ENCODE measurements at places on chromosomes 13 and 19.

GRCh38 chr19:55472463-55472862 lies 4.0 kb upstream of the ZNF628 start:
- peak; percentile 72 for DNase-seq

- DNase-seq, result peak; percentile 42
Observed at GRCh38 chr19:47109541-47110375, 3.8 kb downstream of the ZC3H4 start.

DNA sequence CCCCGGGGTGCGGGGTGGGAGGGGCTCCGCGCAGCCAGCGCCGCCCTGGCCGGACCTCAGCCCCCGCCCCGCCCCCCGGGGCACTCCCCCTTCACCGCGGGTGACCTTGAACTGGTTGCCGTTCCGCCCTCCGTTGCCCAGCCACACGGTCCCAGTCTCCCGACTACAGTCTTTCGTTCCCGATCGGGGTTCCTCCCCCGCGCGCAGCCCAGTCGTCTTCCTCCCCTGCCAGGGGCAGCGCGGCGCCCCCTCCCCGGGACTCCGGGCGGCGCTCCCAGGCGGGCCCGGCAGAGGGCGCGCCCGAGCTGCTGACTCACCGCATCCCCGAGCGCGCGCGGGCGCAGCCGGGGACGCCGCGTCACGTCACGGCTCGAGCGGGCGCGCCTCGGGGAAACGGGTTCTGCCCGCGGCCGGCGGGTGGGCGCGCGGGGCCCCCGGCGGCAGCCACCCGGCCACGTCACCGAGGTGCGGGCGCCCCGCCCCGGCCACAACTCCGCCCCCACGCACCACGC lies 459 bp downstream of the MIDN start:
- DNase-seq, result peak; percentile 68

- no peak for DNase-seq
Observed at GRCh38 chr13:113148940-113149503, 9.4 kb upstream of the PROZ start.

DNA sequence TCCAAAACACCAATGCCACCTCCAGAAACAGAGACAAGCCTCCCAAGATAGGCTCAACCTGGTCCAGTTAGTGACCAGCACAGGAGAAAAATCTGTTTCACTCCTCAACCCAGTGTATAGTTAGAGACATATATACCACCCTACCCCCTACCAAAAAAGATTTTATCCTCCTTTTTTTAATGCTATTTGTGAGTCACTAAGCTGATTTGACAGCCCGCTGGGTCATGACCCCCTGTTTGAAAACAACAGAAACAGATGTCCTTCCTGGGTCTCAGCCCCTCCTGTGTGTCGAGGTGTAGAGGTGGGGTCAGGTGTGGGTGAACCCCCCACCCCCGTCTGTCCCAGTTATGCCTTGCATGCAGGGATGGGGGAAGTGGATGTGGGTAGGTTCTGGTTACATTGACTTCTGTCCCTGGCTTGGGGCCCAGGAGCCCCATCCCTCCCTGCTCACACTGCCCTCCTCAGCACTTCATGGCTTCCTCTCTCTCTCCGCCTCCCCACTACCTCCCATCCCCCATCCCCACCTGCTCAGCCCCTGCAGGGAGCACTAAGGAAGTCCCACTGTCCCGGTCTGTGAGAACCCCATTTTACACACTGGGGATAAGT lies 14.0 kb upstream of the TOMM40 start:
- DNase-seq, result no peak

DNA sequence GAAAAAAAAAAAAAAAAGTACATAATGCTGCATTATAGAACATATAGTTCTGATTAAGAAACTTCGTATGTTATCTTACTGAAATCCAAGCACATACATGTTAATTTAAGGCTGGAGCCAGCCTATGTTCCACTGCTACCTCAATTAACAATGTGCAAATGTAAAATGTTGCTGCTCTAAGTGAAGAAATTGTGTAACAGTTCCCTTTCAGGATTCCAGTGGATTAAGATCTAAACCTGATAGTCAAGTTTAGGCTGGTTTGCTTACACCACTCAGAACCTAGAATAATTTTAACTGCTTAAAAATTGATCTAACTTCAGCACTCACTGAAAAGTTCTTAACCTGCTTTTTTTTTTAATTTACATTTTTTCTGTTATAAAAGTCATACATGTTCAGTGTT lies 4.2 kb downstream of the VPS36 start:
- no peak for DNase-seq

GRCh38 chr13:85436029-85436428 lies 363.2 kb downstream of the SLITRK6 start:
- DNase-seq, result no peak

- DNase-seq, result no peak
Observed at GRCh38 chr19:12162513-12162881, 399 bp upstream of the ZNF136 start.

DNA sequence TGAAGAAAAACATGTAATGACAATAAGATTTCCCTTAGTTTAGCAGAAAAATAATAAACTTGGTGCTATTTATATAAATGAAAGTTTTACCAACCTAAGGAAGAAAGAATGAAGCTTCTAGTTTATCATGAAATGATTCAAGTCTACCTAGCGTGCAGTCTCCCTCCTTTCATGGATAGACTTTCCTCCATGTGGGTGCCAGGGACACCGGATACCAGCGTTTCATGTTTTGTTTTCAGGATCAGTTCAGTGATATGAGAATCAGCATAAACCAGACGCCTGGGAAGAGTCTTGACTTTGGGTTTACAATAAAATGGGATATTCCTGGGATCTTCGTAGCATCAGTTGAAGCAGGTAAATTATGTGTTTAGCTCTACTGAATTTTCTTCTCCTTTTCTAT lies 196.7 kb downstream of the LMO7 start:
- DNase-seq, result no peak

- DNase-seq, result no peak
Observed at GRCh38 chr19:55284405-55285058, 735 bp downstream of the BRSK1 start.

- no peak for DNase-seq
Observed at GRCh38 chr13:53143757-53144339, 115.2 kb downstream of the OLFM4 start.

DNA sequence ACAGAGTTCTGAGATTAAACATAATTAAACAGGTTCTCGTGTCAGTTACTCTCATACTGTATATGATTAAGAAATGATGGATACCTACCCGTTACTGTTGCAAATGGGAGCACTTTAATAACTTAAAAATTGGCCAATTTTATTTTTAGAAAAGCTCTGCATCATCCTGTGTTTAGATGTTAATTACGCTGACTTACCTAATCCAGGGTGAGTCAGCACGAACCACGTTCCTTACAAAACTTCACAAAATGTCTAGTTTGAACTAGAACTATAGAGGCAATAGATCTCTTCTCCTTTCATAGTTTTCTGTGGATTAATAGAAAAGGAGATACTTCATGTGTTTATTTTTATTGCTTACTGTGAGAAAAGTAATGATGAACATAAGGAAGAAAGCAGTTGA lies 363.9 kb downstream of the MYO16 start:
- no peak for DNase-seq

- no peak for DNase-seq
Observed at GRCh38 chr19:52592301-52592700, 22.2 kb downstream of the ZNF701 start.

- no peak for DNase-seq
Observed at GRCh38 chr13:85243831-85244230, 555.4 kb downstream of the SLITRK6 start.

DNA sequence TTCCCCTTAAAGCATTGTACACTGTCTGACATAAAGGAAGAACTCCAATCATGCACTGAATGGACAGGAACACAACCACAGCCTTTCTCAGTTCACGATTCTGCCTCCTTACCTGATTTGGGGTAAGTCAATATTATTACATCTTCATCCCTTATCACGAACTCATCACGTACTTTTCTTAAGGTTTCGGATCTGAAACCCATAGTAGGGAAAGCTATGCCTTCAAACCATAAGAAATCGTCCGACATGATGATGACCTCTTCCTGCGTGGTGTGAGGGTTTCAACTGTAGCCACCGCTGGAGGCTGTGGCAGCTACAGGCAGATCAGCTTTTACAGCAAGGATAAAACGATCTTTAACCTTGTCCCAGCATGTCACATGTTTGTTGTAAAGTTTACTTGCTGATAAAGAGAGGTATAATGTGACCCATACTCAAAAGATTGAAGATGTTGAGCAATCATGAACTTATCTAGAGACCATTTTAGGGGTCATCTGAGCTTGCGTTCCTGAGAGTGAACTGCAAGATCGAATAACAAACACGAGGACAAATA lies at the start of gene SULT2A1:
TSS of gene SULT2A1 (minus strand) at position 306 of the 550 bp plus-strand sequence. CDS start at position 248, 58 bp downstream.
- no peak for DNase-seq

DNA sequence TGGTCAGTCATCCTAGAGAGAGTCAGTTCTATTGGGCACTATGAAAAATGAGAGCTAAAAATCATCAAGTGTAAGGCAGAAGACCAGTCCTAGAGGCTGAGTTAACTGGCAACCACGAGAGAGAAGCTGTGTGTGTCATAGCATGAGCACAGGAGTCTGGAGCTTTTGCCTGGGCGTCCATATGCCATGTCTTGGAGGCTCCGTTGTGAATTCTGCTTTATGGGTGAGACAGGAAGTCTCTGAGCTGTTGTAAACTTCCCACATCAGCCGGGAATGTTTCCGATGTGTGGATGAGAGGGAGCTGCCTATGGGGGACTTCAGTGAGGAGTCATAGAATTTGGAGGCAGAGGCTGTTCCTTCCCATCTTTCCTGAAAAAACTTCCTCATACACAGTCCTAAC lies 120.0 kb downstream of the ITGBL1 start:
- DNase-seq, result peak; percentile 57

GRCh38 chr19:49689133-49690078 lies at the start of gene ADM5:
ADM5 (plus strand) TSS chr19:49689594; CDS start chr19:49689838, 244 bp downstream.
- DNase-seq, result no peak

GRCh38 chr19:44570603-44570983 lies 41.1 kb upstream of the CEACAM20 start:
- DNase-seq, result no peak

DNA sequence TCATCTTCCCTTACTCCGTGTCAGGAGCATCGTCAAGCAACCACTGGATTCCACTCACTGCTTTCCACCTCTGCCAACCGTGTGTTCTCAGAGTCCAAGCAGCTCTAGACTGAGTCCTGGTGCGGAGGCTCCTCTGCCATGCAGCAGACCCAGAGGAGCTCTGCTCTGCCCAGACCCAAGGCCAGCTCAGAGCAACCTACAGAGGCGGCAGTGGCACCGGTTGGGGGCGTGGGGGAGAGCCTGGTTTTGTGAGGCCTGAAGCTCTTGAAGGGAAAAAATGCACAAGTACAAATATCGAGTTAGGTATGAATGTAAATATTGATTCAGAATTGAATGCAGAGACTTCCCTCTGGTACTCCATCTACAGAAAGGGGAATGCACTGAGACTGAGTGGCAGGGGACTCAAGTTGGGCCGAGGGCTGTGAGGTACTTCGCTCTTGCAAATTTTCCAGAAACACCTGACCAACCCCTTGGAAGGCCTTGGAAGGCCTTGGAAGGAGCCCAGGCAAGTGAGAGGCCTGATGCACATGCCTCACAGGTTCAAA lies 46.7 kb downstream of the GJA3 start:
- DNase-seq, result no peak

- peak; percentile 50 for DNase-seq
Observed at GRCh38 chr13:110001670-110002275, 215.4 kb upstream of the IRS2 start.

GRCh38 chr19:3504735-3505134 lies 1.4 kb upstream of the FZR1 start:
- no peak for DNase-seq

DNA sequence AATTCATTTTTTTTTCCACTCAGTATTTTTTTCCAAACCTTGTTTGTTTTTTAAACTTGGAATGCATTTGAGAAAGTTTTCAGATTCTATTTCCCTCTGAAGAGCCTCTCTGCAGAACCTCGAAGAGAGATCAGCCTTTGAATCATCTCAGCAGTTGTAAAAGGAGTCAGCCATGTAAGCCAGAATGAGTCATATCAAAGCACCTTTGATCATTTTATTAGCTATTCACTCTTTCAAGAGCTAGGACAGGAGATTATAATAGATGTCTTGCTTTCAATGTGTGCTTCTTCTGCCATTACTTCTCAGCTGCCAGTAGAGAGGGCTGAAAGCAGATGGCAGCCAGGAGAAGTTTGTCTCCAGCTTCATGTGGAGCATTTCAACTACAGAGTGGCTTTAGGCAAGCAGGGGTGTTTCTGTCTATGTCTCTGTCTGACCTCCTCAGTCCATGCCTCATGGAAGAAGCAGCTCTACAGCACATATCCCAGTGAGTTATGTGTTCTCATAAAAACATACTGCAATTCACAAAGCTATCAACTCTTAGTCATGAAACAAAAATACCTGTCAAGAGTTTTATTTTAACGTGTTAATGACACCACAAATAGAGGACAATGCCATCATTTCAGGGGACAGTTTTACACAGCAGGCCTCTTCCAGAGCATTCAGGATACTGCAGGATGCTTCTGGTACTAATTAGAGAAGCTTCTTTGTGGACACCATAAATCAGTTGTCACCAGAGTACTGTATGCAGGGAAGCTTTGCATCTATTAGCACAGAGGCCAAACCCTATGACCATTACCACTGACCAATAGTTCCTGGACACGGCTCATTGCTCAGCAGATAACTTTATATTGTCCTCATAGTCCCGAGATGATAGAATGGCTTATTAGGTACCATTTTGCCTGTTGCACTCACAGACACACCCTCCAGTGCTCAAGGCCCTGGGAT lies 94.3 kb downstream of the NHLRC3 start:
- DNase-seq, result no peak

GRCh38 chr19:15701757-15702533 lies 25.9 kb upstream of the OR10H2 start:
- DNase-seq, result no peak

- peak; percentile 73 for DNase-seq
Observed at GRCh38 chr19:52742516-52742915, 7.7 kb upstream of the ZNF611 start.

DNA sequence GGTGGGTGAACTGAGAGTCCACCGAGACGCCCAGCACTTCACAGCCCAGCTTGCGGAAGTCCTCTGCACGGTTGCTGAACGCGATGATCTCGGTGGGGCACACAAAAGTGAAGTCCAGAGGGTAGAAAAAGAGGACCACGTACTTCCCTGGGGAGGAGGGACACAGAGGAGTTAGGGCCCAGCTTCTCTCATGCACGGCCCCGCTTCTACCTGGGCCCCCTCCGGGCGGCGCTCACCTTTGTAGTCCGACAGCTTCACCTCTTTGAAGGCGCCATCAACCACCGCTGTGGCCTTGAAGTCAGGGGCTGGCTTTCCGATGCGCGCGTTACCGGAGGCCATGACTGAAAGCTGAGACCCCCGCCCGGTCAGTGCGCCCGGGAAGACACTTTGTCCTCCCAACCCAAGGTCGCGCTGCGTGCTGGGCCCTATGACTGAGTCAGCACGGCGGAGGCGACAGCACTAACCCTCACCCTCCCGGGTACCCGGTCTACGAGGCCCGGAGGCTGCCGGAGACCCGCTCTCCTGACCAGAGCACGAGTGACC lies 606 bp downstream of the PRDX2 start:
- DNase-seq, result no peak
